ENCODE measurements at places on chromosomes 7 and 10.

DNA sequence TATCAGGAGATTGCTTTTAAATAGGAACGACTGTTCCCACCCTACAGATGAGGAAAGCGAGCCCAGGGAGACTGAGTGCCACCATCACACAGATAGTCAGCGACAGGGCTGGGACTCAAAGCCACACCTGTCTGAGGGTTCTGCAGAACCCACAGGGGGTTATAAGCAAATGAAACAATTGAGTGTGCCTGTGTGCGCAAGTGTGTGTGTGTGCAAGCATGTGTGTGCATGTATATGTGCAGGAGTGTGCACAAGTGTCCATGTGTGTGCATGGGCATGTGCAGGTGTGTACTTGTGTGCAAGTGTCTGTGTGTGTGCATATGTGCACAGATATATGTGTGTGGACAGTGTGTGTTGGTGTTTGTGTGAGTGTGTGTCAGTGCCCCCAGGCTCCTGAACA is 280.2 kb downstream of the GRID1 start:
- DNase-seq, result no peak

DNA sequence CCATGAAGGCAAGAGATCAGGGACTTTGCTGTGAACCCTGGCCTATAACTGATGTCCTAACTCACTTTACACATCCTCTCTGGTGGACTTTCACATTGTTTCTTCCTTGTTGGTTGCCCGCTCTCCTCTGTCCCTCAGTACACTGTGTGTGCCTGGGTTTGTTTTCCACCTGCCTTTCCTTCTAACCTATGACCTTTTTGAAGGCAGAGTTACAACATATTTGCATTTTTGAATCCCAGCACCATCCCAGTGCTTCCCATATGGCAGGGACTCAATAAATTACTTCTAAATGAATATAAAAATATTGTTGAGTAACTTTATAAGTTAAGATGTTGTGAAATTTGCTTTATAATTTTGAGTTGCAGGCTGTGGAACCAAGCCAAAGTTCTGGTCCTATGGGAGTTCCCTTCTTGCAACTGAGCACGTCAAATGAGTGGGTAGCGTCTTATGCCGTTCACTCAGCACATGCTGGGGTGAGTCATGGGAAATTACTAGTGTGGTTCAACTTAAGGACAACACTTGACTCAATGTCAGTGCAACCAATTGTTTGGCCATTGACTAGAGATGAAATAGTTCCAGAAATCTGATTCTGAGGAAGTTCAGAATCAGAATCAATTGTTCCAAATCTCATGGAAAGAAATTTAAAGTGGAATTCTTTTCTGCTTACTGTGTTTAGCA is 250.9 kb downstream of the TWIST1 start:
- DNase-seq, result no peak

GRCh38 chr10:61406242-61406641 is 46.9 kb downstream of the TMEM26 start:
- no peak for DNase-seq

DNA sequence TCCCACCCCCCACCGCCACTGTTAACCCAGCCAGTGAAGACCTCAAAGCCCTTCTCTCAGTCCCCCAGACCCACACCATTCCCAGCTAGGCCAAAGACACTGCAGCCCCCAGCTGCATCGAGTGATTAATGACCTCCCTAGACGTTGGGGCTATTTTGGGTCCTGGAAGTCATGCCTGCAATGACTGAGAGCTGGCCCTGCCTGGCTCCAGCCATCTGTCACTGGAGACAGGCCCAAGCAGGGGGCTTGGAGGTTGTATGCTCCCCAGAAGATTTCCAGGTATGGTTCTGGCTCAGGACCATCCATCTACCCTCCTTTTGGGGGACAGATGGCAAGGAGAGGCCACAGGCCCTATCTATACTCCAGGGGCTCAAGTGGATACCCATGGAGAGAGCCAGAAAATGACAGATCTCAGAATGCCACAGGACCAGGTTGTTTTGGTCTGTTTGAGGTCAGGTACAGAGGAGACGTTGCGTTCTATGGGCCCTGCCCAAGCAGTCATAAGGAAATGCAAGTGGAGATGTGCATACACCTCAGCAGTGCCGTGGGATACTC is 5.1 kb downstream of the KCNIP2 start:
- no peak for DNase-seq

GRCh38 chr10:102300278-102300843 is 55.0 kb downstream of the GBF1 start:
- DNase-seq, result no peak

DNA sequence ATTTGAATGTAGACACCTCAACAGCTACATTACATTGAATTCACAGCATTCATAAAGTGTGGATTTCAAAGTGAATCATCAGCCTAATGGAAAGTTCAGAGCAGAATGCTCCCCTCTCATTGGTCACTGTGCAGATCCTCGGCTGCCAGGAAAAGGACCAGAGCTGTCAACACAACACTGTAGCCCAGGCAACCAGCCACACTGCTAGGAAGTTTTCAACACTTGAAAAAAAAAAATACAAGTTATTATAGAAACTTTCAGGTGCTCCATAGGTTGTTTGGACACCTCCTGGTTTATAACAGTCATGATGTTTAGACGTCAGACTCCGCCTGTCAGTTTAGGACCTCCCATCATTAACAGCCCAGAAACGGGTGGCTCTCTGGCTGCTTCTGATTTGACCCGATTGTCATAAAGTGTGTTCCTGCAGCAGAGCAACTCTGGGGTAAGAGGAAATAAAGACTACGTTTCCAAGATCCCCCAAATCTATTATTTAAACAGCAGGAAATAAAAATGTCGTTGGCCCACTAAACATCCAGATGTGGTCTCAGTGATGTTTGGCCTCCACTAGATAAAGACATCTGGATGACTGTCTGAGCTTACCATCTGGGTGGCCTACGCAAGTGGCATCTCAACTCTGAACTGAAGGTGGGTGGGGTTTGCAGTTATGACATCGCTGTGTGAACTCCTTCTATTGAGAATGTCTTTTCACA is 117.4 kb downstream of the CABCOCO1 start:
- no peak for DNase-seq

DNA sequence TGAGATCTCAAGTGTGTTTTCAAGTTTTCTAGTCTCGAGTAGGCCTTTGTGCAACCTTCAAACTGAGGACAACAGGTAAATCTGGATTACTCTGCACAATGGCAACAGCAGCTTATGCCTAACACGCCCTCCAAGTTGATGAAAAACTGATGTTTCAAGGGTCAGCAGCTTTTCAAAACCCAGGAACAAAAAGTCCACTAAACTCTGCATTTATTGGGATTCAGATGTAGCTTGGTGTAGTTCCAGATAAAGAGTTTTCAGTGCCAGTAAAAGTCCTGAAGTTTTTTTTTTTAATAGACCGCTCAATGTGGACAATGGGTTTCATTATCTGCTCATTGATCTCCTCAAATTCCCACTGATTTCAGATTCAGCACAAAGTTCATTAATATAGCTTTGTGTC is 259.3 kb downstream of the GLI3 start:
- no peak for DNase-seq

GRCh38 chr7:54141576-54141975 is 400.6 kb upstream of the VSTM2A start:
- no peak for DNase-seq

DNA sequence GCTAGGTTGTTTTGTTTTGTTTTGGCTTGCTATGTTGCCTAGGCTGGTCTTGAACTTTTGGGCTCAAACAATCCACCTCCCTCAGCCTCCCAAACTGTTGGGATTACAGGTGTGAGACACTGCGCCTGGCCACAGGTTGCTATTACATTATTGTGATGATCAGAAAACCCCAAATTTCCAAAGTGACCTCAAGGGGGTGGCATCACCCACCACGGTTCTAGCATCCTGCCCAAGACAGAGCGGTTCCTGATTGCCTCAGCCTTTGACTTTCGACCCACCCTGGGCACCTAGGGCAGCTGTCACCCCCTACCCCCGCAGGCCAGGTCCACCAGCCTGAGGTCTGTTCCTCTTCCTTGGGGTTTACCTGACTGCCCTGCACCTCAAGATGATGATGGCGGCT is 28.4 kb downstream of the SBDS start:
- DNase-seq, result no peak

- DNase-seq, result peak; percentile 25
Observed at GRCh38 chr7:93055543-93056107, 62.2 kb downstream of the SAMD9 start.

GRCh38 chr10:77505431-77506334 is 131.9 kb downstream of the KCNMA1 start:
- DNase-seq, result no peak

- DNase-seq, result no peak
Observed at GRCh38 chr10:74342991-74343390, 192.0 kb downstream of the ADK start.

- no peak for DNase-seq
Observed at GRCh38 chr10:48811917-48812316, 127.2 kb downstream of the WDFY4 start.

GRCh38 chr10:36450380-36450779 is 675.0 kb upstream of the ANKRD30A start:
- DNase-seq, result no peak

DNA sequence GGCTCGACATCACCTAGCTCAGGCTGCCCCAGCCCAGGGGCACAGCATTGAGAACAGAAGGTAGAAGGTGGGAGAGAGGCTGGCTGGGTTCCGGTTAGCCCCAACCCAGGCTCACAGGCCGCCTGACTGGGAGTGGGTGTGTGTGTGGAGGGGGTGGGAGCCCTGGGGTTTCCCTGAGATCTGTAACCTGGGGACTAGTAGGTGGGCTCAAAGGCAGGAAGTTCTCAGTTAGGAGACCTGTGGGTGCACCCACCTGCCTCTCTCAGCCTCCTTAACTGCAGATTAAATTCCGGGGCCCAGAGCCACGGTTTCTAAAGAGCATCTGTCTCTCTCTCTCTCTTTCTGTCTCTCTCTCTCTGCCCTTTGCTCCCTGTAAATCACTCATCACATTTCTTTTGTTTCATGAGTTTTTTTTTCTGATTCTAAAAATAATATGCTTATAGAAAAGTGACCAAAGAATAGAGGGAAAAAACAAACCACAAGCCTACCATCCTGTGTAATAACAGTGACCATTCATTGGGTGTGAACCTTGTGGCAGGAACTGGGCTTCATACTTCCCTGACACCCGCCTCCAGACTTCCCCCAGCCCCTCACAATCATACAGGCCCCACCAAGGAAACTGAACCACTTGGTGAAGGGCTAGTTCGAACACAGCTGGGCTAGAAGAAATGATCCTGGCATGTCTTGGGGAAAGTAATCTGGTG is 83.4 kb upstream of the SMNDC1 start:
- DNase-seq, result no peak
